ENCODE measurements at places on chromosomes 11 and 22. TPM values are rescaled to one million over a fixed set of nuclear protein-coding genes. Genes with fewer than 3 reads are reported as not detected.

ZNF195 gene
- polyA plus RNA-seq, result 35.8 TPM

GRCh38 chr11:101336858-101337257 lies 207.2 kb upstream of the PGR start:
- no peak for DNase-seq

DNA sequence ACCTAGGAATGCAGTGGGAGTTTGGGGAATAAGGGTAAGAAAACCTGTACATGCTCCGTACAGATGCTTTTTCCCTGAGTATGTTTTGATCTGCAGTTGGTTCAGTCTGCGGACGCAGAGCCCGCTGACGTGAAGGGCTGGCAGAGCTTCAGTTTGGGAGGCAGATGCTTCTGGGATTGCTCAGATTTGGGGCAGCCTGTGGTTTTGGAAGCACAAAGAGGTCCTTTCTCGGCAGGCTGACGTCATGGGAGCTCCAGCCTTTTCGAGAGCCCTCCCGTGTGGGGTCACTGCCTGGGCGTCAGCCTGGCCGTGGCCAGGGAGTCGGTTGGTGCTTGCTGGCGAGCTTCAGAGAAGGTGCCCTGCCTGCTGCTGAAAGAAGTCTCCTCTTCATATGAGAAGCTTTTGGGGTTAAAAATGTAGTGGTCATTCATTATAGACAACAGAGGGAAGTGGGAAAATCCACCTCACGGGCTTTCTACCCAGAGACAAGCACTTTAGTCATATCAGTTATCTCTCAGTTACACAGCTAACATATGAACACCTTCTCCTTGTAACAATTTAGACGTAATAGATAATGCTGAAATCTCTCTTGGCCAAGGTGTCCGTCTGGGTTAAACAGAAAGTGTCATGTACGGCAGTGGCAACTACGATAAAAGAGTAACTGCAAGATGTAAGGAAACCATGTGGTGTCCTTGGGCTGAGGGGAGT lies 26.8 kb downstream of the TPCN2 start:
- DNase-seq, result no peak

DNA sequence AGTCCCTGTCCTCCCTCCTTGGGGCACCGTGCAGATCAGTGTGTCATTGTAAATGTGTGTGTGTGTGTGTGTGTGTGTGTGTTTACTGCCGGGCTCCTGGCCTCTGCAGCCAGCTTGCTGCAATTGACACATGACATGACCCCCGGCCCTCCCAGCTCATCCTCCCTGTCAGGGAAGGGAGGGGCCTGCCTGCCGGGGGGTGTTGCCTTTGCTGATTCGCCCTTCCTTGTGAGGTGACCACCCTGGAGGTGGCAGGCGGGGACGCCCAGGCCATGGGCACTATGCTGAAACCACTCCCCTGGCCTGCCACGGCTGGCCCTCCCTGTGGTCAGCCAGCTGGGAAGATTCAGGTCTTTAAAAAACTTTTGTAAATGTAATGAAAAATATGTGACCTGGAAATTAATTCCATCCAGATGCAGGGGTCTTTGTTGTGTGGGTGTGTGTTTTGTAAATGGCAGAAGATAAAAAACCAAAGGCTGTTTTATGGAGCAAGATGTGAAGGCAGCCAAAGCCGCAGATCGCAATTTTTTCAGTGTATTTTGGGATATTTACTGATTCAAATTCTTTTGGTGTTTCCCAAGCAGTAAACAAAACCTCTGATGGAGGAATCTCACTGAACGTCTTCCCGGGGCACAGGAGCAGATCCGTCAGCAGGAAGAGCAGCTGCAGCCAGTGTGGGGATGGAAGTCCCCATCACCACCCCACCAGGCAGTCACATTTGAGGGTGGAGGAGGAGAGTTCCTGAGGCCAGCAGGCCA lies 23.2 kb downstream of the SHISAL1 start:
- DNase-seq, result no peak

- DNase-seq, result no peak
These were observed 122.3 kb upstream of the BID start for GRCh38 chr22:17896586-17896985.

DNA sequence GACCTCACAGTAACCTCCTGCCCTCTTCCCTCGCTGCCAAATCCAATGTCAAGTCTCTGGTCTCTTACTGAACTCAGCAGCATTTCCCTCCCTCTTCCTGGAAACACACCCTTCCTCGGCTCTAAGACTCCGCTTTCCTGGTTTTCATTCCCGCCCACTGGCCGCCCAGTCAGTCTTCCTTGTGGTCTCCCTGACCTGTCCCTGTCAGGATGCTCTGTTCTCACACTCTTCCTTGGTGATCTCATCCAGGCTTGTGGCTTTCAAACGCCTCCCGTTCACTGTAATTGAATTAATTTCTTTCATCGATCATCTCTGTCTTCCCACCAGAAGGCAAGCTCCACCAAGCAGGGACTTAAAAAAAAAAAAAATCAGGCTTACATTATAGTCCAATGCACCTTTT lies 33.5 kb downstream of the MYO18B start:
- DNase-seq, result no peak

DNA sequence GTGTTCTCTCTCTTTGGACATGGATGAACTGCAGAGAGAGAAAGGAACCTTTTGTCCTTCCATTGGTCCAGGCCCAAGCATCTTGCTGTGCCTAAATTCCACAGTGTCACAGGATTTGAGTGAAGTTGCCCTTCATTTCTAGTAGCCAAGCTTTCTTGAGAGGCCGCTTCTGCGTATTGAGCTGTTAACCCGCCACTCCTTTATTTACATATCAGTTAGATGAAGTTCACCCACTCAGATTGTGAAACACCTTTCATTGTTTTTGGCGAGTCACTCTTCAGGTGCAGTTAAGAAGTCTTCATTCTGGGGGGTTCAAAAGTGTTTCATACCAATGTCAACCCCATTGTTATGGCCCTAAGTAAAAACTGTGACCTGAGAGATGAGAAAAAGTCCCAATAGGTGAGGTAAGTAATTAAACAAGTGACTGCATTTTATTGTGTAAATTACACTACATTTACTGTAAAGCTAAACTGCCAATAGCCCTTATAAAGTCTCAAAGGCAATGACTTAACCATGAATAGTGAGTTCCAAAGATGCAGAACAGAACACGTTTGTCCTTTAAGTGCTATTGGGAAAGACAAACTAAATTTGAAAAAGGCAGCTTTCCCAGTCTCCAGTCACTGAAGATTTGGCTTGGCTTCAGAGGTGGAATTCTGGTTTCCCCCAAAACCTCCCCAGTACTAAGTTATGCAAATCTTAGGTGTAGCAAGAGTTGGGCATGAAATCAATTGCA lies 61.0 kb downstream of the APIP start:
- DNase-seq, result no peak

DNA sequence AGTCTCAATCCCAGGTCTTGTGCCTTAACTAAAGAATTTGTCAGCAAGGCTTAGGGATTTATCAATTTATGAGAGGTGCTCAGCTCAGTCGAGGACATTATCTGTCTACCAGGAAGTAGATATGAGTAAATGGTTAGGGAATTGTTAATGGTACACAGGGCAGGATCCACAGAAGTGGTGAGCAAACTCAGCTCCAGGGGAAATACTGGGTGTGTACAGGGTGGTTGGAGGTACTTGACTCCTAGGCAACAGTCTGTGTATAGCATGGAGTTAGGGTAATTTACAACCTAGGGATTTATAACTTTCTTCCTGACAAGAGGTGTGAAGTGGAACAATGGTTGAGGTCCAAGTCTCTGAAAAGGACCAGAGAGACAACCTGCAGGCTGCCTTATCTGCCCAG lies 123.4 kb upstream of the OR9Q1 start:
- DNase-seq, result no peak

GRCh38 chr11:1484695-1485503 lies 1.7 kb downstream of the MOB2 start:
- no peak for DNase-seq

DNA sequence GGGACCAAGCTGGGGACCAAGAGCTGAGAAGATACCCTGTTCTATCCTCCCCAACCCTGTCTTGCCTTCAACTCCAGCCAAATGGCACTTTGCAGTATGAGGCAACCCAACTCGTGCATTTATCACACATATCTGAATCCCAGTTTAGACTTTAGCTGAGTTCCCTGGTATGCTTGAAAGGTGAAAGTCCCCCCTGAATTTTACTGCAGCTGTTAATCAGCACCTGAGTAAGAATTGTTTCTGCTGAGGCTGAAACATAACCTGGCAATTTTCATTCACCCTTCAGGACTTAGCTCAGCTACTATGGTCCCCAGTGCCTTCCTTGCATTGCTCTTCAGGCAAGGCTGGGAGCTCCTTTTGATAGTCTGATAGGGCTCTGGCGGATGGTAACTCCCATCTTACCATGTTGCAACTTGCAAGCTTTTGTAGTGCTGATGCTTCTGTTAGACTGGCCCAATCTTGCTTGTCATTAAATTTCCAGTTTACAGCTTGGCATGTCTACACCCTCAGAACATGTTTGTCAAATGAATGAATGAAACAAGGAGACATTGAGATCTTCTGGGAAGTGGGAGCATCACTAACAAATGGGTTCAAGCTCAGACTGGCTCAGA lies 64.0 kb upstream of the SLC6A5 start:
- no peak for DNase-seq

SCGB1A1 gene
- polyA plus RNA-seq, result not detected
